T follicular helper cell (primary cell): ENCODE measurements at places on chromosomes 7 and 10.

DNA sequence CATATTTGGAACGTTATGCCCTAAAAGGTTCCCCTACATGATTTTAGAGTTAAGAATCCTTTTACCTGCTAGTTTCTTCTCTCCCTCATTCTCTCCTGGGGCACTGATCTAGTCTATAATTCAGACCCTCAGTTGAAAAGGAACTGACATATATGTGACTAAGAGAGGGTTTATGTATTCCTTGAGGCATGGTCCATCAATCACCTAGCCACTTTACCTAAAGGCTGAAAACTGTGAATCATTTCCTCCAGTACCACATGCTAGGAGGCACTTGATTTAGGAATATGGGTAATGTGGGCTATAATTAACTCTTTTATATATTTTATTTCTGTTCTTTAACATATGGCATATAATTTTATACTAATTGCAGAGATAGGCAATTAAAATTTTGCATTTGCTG lies 303.5 kb downstream of the BBS9 start:
- no peak for DNase-seq

GRCh38 chr7:27513885-27514284 lies 148.8 kb downstream of the HIBADH start:
- DNase-seq = no peak

GRCh38 chr10:128927497-128928161 lies 539.4 kb upstream of the MGMT start:
- no peak for DNase-seq

- no peak for DNase-seq
Observed at GRCh38 chr7:6532516-6532915, 18.7 kb downstream of the GRID2IP start.

- DNase-seq = no peak
Observed at GRCh38 chr7:86818903-86819302, 175.2 kb downstream of the GRM3 start.

DNA sequence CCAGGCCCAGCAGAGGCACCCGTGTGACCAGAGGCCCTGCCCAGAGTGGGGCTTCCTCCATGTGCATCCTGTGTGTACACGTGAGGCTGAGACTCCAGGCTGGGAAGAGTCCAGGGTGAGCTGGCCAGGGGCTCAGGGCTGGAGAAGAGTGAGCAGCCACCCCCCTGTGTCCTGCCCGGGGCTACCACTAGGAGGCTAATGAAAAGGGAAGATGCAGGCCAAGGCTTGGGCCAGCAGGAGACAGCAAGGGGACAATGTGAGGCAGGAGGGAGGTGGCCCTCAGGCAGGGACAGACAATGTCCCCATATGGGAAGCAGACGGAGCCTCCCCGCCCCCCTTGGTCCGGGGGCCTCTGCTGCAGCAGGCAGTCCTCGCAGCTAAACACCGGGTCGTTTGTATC lies 102.0 kb downstream of the HIF1AN start:
- no peak for DNase-seq

- DNase-seq = no peak
Observed at GRCh38 chr10:47408606-47409005, 24.5 kb upstream of the ZNF488 start.

DNA sequence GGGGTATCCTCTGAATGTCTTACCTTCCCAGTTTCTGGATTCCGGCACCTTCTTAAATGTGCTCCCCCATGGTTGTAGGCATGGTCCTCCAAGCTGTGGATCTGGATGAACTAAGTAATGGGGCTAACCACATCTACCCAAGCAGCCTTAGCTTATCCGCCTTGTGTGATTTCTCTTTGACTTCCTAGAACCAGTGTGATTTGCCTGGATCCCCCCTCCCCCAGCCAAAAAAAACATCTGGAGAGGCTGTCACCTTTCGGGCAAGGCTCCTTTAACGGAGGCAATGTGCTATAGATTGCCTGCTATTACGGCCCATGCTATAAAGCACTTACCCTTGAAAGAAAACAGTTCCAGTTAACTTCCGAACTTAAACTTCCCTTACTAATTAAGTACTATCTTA lies 33.9 kb downstream of the C1GALT1 start:
- DNase-seq = no peak
